LNCaP clone FGC (cell line): ENCODE measurements at places on chromosomes 6 and 20.

DNA sequence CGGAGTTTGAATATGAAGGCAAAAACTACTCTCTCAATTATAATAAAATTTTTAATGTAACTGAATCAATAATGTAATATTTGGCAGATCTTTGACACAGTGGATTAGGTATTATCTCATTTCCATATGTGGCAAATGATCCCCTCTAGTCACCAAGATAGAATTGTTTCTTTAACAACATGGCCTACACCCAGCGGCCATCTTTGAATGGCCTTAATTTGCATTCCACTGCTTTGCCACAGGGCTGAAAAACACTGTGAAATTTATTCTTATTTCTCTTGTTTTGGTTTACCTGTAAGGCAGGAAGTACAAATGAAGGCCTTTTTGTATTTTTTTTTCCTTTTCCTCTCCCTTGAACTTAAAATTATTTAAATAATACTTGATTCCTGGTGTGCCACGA lies 162.6 kb upstream of the SCGN start:
- no peak for DNase-seq

DNA sequence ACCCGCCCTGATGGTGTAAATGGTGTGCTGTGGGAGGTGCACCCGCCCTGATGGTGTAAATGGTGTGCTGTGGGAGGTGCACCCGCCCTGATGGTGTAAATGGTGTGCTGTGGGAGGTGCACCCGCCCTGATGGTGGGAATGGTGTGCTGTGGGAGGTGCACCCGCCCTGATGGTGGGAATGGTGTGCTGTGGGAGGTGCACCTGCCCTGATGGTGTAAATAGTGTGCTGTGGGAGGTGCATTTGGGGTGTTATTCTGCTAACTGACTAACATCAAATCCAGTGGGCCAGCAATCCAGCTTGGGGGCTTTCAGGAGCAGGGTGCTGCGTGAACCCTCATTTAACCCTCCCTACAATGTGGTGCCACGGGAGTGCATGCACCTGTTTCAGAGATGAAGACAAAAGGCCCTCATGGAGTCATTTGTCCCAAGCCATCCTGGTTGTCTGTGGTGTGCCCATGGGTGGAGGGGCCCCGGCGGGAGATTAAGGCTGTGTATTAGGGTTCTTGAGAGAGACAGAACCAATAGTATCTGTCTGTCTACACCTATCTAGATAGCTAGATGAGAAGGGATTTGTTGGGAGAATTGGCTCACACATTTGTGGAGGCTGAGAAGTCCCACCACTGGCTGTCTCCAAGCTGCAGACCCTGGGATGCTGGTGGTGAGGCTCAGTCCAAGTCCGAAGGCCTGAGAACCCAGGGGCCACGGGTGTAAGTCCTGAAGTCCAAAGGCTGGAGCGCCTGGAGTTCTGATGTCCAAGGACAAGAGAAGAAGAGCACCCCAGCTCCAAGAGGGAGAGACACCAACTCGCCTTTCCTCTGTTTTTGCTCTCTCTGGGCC lies 39.2 kb downstream of the TMEM242 start:
- no peak for DNase-seq

- DNase-seq = no peak
Observed at GRCh38 chr6:70133246-70133645, 169.6 kb downstream of the COL9A1 start.

- DNase-seq = no peak
Observed at GRCh38 chr6:42704251-42704936, 18.0 kb downstream of the PRPH2 start.

GRCh38 chr6:144896289-144896688 lies 611.2 kb downstream of the UTRN start:
- no peak for DNase-seq

- DNase-seq = no peak
Observed at GRCh38 chr20:58651559-58651945, 469 bp downstream of the STX16 start.

DNA sequence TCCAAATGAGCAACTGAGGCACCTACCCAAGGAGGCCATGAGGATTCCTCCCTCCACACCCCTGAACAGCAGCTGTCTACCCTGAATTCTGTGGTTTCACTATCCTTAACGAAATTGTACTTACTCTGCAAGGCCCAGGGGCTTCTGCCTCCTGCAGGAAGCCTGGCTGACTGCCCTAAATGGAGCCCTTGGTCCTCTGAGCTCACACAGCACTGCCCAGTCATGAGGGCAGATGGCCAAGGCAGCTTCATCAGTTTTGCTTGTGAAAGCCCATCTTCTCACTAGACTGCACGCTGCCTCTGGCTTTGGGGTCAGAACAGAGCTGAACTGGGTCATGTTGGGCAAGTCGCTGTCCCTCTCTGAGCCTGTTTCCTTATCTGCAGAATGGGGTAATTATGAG lies 26.4 kb upstream of the SIRPA start:
- no peak for DNase-seq

- DNase-seq = no peak
Observed at GRCh38 chr6:13390658-13391057, 62.3 kb upstream of the TBC1D7 start.

DNA sequence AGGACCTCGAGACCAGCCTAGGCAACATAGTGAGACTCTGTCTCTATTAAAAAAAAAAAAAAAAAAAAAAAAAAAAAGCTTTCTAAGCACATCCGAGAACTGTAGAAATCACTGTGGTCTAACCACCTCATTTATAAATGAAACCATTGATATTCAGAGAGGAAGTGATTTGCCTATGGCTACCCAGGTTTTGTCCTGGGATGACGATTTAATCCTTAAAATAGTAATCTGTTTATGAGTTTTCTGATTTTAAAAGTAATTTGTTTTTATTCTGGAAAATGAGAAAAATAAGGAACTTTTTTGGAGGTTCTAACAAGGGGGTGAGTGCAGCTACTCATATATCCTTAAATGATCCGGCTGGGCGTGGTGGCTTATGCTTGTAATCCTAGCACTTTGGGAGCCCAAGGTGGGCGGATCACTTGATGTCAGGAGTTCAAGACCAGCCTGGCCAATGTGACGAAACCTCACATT lies 6.5 kb upstream of the BTN3A2 start:
- DNase-seq = no peak

- DNase-seq = no peak
Observed at GRCh38 chr6:144140867-144141266, 9.4 kb upstream of the STX11 start.
